ENCODE measurements at places on chromosomes 6 and 20.

DNA sequence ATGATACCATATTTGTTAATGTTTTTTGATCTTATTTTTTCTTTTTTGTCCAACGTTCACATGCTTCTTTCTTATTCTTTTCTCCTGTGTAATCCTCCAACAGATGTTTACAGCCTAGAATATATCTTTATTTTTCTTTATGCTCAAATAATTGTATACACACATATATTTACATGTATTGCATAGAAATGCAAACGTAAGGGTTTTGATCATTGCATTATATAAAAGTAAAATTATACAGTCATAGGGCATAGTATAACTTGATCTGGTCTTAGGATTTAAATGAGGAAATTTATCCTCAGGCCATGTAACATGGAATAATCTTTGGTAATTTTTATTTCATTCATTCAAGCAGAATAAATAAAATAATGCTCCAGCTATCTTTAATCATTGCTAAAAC, 84.9 kb upstream of the EEF1E1 start:
- no peak for DNase-seq

DNA sequence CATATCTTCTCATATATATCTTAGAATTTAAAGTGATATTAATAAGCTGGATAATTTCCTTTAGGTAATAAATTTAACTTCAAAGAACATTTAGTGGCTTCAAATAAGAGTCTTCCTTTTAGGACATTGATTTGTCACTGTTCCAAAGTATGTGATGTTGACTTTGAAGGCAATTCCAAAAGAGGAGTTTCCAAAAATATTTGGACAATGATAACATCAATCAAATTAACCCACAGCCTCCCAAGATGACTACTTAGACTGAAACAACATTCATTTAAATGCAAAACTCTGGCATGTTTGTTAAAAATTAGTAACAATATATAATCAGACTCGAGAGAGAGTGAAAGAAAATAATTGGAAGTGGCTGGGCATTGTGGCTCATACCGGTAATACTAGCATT, 211.1 kb downstream of the OGFRL1 start:
- DNase-seq = no peak

- DNase-seq = no peak
Observed at GRCh38 chr20:58086763-58087561, 141.5 kb downstream of the ANKRD60 start.

DNA sequence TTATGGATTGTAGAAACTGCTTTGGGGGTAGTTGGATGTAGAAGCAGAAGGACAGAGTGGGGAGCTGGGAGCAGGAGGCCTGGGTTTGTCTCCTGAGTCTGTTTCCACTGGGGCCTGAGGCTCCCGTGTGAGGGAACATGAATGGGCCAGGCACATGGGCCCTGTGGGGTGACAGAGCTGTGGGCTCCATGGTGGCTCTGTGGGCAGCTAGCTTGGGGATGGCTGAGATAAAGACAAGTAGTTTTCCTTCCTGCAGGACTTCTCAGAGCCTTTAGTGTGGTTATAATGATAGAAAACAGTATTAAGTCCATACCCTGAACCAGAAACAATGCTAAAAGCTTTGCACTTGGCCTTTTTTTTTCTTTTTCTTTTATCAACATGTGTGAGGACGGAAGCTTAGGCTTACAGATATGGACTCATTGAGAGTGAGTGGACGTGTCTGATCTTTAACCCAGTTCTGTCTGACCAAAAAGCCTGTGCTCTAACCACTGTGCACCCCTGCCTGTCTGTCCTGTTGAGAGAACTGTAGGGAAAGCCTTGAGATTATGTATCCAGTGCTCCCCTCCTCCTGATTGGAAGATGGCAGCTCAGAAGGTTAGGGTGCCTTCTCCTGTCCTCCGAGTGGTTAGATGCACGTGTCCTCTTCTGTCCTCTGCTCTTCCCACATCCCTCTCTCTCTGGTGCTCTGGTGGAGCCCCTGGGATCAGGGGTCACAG, 98.3 kb downstream of the CDH26 start:
- no peak for DNase-seq

DNA sequence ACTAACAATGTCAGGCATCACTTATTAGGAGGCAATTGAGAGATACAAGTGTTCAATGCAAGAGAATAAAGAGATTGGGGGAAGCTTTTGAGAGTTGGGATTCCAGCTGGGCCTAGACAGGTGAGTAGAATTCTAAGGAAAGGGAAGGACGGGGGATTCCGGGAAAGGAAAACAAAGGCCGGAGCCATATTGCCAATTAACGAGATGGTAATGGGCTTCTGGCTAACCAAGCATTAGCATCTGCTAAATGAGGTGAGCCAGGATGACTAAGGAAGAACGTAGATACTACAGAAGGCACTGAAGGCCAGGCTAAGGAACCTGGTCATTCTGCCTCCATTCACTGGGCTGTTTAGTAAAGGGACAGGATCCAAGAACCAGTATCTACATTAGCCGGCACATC, 10.5 kb downstream of the FYN start:
- no peak for DNase-seq

DNA sequence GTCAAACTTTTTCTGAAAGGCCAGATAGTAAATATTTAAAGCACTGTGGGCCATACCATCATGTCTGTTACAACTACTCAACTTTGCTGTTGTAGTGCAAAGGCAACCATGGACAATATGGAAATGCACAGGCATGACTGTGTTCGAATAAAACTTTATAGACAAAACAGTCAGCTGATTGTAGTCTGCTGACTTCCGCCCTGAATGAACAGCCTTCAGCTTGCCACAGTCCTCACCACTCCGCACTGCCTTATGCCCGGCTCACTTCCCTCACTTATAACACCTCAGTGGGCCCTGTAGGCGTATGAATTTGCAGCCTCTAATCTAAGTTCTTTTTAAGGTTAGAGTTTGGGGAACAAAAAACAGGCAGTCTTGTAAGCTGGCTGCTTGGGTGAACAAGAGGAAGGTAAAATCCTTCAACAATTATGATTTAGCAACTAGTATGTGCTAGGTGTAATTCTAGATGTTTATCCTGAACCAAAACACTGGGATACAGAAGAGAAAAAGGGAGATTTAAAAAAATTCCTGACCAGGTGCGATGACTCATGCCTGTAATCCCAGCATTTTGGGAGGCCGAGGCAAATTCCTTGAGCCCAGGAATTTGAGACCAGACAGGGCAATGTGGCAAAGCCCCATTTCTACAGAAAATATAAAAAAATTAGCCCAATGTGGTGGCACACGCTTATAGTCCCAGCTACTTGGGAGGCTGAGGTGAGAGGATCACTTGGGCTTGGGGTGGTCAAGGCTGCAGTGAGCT, 6.8 kb upstream of the SLC2A10 start:
- no peak for DNase-seq

Measured in epithelial cell of proximal tubule (primary cell).